Stimulated activated CD4-positive, alpha-beta T cell treated with anti-CD3 and anti-CD28 coated beads, Interleukin-12 subunit alpha, Interleukin-12 subunit beta, amount 100 ng/mL, for 4 hours (primary cell): ENCODE measurements at places on chromosomes 3 and 15.

- DNase-seq = no peak
These were observed 75.2 kb downstream of the NEO1 start for GRCh38 chr15:73127302-73127936.

DNA sequence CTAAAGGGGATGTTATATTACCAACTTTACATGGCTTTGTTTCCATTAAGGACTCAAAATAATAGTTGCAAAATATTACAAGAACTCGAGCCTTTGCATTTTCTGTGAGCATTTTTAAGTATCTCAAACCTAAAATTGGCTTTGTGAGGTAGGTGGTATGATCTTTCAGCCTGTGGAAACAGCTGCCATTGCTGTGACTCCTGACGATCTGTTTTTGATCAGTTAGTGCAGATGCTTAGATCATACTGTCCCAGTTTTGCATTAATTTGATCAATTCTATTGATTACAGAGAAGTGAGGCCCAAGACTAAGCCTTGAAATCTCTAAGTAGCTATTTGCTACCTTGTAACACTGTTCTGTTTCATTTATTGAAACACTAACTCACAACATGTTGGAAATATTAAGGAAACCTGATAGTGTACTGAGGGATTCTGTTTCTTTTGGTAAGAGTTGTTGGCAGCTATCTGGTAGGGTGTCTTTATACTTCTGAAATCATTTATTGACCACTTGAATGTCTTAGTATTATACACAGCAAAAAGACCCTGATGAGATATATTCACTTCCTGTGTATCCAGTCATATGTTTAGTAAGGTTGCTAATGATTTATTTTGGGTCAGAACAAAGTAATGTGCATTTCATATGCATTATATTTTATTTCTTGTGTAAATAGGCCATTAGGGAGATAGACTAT lies 14.8 kb downstream of the SKIL start:
- no peak for DNase-seq

- no peak for DNase-seq
These were observed 137.5 kb downstream of the LRRK1 start for GRCh38 chr15:101056366-101057334.

DNA sequence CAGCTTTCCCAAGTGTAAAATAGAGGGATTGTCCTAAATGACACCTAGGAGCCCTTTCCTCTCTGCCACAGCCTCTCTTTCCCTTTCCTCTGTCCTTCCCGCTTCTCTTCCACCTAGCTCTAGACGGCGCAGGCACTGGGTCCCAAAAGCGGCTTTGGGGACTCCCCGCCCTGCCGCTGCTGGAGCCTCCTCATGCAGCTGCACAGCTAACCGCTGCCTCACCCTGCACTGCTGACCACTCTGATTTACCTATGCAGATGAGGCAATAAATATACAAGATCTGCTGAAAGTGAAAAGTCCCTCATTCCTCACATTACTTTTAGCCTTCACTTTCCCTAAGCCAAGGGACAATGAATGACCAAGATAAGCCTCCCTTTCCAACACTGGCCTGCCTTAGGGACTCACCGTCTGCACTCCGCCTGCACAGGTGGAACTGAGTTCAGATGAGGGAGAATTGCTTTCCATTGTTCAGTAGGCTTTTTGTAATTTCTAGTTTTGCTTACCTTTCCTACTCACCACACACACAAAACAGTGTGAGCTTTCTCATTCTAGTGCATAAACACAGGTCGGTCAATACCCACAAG lies 197.5 kb upstream of the BCL6 start:
- DNase-seq = no peak

- no peak for DNase-seq
These were observed 255.9 kb downstream of the NFKBIZ start for GRCh38 chr3:102105193-102105592.

DNA sequence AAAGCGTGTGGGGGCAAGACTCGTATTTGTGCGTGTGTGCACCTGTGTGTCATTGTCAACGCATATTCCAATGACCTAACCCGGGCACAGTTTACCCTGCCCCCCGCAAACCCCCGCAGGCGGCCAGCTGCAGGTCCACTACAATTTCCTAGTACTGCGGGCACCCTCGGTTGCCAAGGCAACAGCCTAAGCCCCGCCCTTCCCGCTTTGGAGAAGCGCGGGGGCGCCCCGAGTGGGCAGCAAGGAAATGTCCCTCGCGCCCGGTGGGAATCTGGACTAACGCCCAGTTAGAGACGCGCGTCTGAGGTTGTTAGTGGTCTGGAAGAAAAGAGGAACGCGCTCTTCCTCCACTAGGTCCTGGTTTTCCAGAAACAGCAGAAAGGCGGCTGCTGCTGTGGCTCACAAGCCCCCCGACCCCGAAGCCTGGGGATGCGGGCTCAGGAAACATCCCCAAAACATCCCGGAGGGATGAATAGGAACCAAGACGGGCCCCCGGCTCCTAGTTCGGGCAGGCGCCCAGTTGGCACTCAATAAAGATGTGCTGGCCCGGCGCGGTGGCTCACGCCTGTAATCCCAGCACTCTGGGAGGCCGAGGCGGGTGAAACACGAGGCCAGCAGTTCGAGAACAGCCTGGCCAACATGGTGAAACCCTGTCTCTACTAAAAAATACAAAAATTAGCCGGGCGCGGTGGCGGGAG lies 1.1 kb downstream of the ABHD14A start:
- no peak for DNase-seq

DNA sequence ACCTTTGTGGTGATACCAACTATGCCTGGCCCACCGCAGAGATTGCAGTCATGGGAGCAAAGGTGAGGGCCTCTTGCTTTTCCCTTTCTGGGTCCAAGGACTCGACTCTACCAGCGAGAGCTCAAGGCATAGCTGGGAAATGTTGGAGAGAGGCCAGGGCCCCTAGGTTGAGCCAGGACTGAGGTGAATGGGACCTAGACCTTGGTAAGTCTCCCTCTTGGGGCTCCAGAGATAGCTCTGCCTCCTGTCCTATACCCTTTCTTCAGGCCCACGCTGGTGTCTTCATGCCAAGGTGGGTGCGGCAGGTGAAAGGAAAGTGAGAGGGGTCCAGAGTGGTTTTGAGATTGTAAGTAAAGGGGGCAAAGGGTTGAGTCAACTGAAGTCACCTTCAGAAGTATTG lies 77.5 kb downstream of the PCCB start:
- DNase-seq = no peak

DNA sequence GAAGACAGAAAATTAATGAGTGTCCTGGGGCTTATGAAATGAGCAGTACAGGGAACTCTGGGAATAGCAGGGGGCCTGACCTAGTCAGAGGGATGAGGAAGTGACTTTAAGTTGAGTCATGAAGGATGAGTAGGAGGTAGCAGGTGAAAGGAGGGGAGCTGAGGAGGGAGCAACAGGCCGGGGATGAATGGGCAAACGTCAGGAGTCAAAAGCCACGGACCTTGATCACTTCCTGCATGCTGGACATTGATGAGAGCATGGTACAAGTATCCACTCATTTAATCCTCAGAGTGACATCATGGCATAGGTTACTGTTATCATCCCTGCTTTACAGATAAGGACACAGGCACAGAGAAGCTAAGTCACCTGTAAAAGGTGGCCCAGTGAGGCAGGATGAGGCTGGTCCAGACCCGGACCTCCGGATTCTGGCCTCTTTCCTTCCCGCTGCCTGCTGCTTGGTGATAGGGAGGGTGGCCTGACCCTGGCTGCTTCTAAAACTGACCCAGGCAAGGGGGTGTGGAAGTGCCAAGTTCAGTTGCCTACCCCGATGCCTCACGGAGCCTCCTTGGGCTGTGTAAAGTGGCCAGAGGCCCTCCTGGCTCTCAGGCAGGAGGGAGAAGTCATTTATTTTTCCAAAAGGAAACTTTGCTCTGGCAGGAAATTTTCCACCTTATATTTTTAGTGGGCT lies 7.6 kb downstream of the CORO2B start:
- DNase-seq = no peak

GRCh38 chr15:34583399-34584329 lies at the start of gene GOLGA8B:
Gene GOLGA8B (minus strand): TSS chr15:34583651. CDS start chr15:34535912, 47,739 bp downstream.
- DNase-seq = peak; percentile 79
